Naive thymus-derived CD8-positive, alpha-beta T cell (primary cell): ENCODE measurements at places on chromosomes 3 and 15.

DNA sequence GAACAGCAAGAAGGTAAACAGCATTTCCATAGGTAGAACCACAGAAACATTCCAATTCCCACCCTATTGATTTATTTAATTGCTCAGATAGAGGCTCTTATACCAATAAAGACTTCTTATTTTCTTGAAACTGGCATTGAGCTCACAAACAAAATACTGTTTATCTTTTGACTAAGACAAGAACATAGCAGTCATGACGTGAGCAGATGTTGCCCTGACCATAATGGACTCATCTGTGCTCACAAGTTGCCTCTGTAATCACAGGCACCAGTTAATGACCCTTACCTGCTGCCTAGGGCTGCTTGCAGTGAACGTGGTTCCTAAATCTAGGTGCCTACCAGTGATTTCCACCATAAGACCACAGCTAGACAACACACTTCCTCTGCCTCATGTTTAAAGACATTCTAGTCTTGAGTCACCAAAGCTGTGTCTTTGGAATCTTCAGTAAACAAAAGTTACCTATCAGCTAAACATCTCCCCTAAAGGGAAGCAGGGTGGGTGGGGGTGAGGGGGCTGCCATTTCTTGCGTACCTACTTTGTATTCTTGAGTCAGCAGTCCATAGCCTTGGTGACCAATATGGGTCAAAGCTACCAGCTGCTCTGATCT, 2.1 kb downstream of the FYCO1 start:
- DNase-seq = no peak

DNA sequence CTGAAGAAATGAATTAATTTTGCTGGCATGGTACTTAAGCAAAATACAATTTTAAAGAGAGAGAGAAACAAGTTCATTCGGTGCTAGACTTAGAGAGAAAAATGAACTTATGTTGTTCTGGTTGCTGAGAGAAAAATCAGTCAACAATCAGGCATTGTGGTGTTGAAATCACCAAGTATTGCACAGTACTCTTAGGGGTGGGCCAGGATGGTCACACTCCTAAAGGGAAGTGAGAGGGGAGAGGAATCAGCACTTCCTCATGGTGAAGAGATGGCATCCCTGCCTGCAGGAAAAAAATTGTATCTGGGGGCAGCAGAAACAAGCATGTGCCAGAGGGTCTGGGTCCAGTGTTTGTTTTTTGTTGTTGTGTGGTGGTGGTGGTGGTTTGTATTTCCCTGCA, 7.0 kb upstream of the DMXL2 start:
- DNase-seq = no peak

GRCh38 chr3:63400246-63400860, 122.2 kb downstream of the SYNPR start:
- DNase-seq = no peak

DNA sequence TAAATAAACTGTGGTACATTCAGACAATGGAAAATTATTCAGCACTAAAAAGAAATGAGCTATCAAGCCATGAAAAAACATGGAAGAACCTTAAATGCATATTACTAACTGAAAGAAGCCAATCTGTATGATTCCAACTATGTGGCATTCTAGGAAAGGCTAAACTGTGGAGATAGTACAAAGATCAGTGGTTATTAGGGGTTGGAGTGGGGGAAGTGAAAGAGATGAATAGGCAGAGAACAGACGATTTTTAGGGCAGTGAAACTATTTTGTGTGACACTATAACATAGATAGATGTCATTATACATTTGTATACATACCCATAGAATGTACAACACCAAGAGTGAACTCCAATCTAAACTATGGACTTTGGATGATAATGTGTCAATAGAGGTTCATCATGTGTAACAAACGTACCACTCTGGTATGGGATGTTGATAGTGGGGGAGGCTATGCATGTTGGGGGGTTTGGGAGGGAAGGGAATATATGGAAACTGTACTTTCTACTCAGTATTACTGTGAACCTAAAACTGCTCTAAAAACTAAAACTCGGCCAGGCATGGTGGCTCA, 29.0 kb downstream of the RAB27A start:
- DNase-seq = no peak

GRCh38 chr3:15683253-15683652, 81.7 kb downstream of the BTD start:
- DNase-seq = no peak
